ENCODE measurements at places on chromosomes 7 and 10.

- DNase-seq = no peak
Observed at GRCh38 chr7:151140826-151141225, 26.7 kb downstream of the GBX1 start.

- peak; percentile 83 for DNase-seq
Observed at GRCh38 chr7:24052572-24053260, 231.3 kb upstream of the NPY start.

- DNase-seq = no peak
Observed at GRCh38 chr10:23253780-23254179, 61.7 kb downstream of the PTF1A start.

GRCh38 chr7:76327610-76328009 is 25.1 kb downstream of the HSPB1 start:
- DNase-seq = no peak

DNA sequence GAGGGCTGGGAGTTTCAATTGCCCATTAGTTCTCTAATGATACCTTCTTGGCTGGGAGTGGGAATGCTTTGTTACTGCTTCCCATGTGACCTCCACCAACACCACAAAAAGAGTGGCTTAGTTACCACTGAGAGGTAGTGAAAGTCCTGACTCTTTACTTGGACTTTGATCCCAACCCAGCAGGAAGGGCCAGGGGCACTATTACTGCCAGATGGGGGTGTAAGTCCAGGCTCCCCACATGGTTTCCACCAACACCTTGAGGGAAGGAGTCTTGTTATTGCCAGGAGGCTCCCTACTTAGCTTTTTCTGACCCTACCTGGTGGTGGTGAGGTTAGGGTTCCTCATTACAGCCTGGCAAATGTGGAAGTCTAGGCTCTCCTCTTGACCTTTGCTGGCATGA is 11.4 kb downstream of the GGCT start:
- no peak for DNase-seq

DNA sequence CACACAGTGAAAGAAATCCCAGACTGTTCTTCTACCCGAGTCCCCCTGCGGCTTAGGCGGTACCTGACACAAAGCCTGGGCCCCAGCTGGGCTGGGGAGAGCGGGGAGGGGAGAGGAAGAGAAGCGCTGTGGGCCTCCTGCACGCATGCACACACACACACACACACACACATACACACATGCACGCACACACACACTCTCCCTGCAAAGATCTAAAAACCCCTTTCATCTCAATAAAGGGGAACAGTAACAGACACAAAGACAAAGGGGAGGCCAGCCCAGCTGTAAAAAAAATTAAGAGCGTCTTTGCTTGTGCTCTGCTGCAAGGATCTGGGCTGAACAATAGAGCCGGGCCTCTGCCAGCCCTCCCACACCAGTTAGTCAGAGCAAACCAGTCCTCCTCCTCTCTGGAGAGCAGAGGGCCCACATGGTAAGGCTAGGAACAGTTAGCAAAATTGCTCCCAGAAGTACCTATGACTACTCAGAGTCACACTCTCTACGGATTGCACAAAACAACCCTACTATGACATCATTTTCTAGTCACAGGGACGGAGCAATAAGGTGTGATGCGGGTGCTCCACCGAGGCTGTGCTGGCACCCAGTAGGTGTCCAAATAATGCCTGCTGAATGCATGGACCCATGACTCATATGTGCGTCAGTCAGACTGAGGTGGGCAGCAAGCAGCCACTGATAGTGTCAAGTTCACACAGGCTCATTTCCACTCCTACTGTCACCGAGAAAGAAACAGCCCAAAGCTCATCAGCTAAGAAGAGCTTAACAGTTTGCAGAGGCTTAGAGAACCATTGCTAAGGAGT is 9.2 kb downstream of the ITPRIP start:
- DNase-seq = no peak

- no peak for DNase-seq
Observed at GRCh38 chr7:116337800-116338199, 127.5 kb downstream of the TES start.

DNA sequence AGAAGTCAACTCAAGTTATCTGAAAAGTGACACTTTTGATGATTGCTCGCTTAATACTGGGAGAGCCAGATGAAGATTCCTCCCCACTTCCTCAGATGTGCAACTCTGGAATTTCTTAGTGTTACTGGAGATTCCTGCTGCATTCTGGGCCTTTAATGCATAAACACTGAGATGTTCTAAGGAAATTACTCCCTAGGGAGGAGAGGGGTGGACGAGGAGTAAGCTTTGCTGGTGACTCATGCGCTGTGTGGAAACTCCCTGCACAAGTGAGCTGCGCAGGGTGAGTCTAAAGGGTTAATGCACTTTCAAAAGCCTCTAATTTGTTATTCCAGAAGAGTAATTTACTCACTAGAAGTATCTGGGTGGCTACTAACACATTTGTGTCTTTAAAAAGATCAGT is 46.3 kb downstream of the EGFR start:
- no peak for DNase-seq

GRCh38 chr7:85097844-85098243 is 89.0 kb downstream of the SEMA3D start:
- DNase-seq = no peak

DNA sequence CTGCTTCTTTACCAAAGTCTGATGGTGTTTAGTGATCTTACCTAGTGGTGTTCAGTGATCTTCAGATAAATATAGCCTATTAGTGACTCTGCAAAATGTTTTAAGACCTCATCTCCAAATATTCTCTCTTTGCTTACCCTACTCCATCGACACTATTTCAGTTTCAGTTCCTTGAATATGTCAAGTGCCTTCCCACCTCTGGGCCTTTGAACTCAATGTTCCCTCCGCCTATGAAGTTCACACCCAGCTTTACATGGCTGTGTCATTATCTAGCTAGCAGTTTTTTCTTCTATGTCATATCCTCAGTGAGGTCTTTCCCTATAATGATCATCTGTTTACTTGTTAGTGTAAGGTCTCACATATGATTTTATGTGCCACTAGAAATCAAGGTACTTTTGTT is 322.6 kb downstream of the DGKB start:
- DNase-seq = no peak

DNA sequence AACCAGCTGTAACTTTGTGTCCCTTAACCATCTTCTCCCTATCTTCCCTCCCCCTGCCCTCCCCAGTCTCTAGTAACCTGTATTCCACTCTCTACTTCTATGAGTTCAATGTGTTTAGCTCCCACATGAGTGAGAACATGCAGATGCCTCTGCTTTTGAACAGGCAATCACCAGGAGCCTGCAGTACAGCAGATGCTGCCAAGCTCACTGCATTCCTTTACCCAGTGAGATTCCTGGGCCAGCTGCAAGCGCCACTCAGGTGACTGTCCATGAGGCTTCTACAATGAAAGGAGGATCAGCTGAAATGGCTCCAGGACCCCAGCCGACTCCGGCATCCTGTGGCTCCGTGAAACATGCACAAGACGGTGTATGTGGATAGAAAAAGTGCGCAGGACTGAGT is 15.7 kb downstream of the GRID1 start:
- no peak for DNase-seq

- no peak for DNase-seq
Observed at GRCh38 chr7:91169830-91170191, 94.4 kb upstream of the FZD1 start.

- no peak for DNase-seq
Observed at GRCh38 chr7:47570649-47571050, 11.3 kb downstream of the TNS3 start.

DNA sequence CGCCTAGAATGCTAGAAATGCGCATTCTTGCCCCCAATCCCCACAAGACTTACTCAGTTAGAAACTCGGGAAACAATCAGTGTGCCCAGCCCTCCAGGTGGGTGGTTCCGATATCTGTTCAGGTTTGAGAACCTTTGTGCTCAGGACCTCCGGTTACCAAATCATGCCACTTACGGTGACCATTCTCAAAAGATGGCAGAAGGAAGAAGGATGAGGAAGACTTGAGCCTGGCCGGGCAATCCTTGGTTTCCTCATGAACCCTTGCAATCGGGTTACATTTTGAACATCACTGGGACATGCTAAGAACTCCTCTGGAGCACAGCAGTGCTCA is 52.1 kb downstream of the RBM17 start:
- DNase-seq = no peak

DNA sequence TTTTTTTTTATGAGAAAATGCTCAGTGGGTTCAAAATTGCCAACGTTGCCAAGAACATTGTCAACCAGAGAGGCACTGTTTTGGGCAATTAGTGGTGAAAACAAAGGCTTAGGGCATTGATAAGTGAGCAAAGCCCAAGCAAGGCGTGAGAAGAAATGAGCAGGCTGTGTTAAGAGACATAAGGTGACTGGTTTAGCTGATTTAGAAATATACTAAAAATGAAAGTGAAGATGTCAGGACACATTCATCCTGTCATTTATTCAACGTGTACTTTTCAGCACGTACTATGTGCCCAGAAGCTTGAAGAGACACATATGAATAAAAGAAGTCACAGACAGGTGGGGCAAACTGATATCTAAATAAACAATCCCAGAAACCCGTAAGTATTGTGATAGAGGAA is 31.8 kb downstream of the AOAH start:
- DNase-seq = no peak

- DNase-seq = no peak
Observed at GRCh38 chr10:69856601-69857166, 55.0 kb downstream of the COL13A1 start.

- no peak for DNase-seq
Observed at GRCh38 chr10:44206127-44206818, 178.6 kb downstream of the CXCL12 start.

- no peak for DNase-seq
Observed at GRCh38 chr7:88254721-88255424, 35.0 kb upstream of the SRI start.

- no peak for DNase-seq
Observed at GRCh38 chr7:2913760-2914387, 69.8 kb upstream of the GNA12 start.

DNA sequence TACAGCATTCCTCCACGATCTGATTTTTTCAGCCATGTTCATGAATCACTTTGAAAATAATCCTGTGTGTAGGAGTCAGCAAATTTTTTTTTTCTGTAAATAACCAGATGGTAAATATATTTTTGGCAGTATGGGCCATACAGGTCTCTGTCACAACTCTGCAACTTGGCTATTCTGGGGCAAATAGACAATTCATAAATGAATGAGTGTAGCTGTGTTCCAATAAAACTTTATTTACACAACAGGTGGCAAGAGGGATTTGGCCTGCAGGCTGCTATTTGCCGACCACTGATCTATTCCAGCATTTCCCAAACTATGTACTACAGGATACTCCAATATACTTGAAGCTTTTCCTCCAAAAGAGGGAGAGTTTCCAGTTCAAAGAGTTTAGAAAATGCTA is 78.7 kb upstream of the SVIL start:
- DNase-seq = no peak
